GM13976 (cell line): ENCODE measurements at places on chromosomes 11 and 22.

GRCh38 chr11:36510594-36510942 is 496 bp upstream of the TRAF6 start:
- peak; percentile 22 for DNase-seq

DNA sequence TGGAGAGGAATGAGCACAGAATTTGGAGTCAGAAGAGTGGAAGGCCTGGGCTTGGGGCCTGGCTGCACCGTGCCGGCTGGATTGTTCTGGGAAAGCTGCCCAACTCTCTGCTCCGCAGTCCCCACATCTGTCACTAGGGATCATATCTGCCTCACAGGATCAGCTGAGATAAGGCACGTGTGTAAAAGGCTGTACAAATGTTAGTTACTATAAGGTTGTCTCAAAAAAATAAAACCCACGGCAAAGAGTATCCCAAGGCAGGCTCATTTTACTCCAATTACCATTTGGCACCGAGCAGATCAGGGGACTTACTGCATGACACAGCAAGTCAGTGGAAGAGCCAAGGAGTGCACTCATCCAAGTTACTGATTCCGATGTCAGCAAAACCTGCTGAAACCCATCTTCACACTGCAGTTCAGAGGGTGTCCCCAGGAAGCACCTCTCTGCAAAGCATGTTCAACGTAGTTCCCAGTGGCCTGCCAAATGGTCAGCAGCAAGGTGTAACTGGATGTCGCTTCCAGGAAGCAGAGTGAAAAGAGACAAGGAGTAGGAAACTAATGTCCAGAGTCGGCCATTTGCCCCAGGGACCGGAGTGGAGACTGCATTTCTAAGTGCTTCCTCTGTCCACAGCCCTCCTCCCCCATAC is 18.1 kb upstream of the MRTFA start:
- DNase-seq = no peak

- no peak for DNase-seq
Observed at GRCh38 chr11:130162733-130163132, 3.2 kb downstream of the ST14 start.

- no peak for DNase-seq
Observed at GRCh38 chr11:37422511-37422910, 824.5 kb upstream of the RAG2 start.

DNA sequence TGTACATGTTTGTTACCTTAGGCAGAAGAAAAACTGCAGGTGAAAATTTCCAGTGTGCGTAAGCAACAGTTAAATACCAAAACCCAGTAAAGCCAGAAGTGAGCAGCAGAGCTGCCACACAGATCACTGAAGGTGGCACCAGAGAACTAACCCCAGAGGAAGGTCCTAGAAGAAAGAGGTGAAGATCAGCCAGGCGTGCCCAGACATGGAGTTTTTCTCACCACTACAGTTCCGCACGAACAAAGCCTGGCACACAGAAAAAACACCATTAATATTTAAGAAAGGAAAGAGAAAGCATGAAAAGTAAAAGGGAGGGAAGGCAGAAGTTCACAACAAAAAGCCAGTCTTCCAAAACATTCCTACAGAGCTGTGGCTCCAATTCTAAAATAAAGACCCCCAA is 60.7 kb downstream of the STK33 start:
- peak; percentile 29 for DNase-seq

DNA sequence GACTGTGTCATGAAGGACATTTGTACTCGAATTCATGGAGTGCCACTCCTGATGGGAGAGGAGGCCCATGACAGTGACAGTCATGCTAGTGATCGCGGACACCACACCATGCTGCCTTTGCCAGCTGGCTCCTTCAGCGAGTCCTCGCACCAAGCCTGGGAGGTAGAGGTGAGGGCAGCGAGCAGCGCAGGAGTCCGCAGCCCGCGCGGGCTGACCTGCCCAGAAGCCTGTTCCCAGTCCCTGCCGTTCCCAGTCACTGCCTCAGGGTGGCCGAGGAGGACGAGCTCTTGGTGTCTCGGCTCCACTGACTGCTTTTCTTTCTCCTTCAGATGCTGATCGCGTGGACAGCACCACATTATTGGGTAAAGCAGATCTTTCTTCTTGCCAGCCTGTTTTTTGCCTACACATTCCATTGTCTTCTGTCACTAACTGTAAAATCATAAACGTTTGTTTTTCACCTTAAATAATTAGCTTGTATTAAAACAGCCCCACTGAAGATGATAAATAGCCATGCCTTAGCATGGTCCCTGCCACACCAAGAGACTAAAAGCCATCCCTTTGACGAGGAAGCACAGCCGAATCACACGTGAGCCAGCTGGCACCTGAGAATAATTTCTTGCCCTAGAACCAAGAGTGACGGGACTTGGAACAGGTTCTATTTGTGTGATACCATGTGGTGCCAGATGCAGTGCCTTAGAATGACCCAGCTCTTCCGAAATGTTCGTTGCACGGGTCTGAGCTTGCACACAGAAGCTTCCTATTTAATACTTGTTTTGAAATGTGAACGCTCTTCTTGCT is 25.5 kb downstream of the FAM118A start:
- no peak for DNase-seq
